ENCODE measurements at places on chromosomes 7 and 10.

GRCh38 chr10:58480321-58480720 lies 32.4 kb upstream of the BICC1 start:
- DNase-seq = no peak

DNA sequence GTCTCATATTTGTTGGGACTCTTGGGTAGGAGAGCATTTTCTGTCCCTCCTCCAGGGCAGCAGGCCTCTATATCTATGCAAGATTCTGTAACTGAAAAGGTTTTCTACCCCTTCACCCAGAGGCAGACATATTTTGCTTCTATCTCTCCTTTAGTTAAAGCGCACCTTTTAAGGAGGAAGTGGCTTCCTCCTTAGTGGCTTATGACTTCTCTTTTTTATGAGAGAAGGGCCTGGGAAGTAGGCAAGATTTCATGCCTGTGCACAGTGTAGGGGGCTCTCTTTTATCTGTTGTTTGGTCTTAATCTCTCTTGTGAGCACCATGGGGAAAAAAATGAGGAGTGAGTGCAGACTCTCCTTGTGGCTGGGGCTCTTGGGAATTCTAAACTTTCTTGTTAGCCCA lies 122.1 kb downstream of the LRMDA start:
- DNase-seq = no peak

GRCh38 chr10:99927721-99928280 lies 81.9 kb downstream of the DNMBP start:
- DNase-seq = no peak

DNA sequence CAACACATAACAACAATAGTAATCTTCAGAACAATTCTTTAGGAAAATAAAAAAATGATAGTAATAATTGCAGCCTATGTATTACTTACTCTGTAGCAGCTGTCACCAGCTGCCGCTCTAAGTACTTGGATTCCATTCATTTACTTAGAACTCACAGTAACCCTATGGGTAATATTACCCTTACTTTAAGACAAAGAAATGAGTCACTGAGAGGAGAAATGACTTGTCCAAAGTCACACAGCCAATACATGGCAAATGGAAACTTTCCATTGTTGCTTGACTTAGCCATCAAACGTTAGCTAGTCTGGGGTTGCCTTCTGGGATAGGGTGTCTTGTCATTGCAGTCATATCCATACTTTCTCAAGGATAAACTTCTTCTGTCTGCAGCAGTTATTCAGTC lies 3.6 kb downstream of the CCNY start:
- DNase-seq = no peak

- DNase-seq = no peak
These were observed 45.5 kb downstream of the VOPP1 start for GRCh38 chr7:55526770-55527169.

Measured in stimulated activated CD4-positive, alpha-beta T cell treated with anti-CD3 and anti-CD28 coated beads, TNF-alpha, amount 100 ng/mL, for 1 hour (primary cell).